ENCODE measurements at places on chromosomes 5 and 9. TPM values are rescaled to one million over a fixed set of nuclear protein-coding genes. Genes with fewer than 3 reads are reported as not detected.

GRCh38 chr5:82534986-82535385, 256.8 kb upstream of the RPS23 start:
- no peak for DNase-seq

DNA sequence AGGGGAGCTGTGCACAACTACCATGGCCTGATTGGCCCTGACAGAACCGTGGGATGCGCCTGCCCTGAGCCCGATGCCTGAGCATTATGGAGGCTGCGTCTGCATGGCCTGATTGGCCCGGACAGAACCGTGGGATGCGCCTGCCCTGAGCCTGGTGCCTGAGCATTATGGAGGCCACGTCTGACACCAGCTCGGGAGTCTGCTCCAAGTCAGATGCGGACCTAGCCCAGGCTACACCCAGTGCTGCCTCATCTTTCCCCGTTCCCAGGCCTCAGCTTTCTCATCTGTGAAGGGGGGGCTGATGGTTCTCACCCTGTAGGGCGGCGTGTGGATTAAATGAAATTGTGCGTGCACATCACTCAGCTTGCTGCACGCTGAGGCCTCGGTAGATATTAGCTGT, 7.3 kb downstream of the CEP72 start:
- DNase-seq, result no peak

- DNase-seq, result no peak
Observed at GRCh38 chr5:180938294-180938693, 39.3 kb downstream of the BTNL8 start.

The GFI1B gene
- not detected for total RNA-seq

The RASGRF2 gene
- 22.6 TPM for total RNA-seq
